Fibroblast of villous mesenchyme (primary cell): ENCODE measurements at places on chromosomes 4 and X. TPM values are rescaled to one million over a fixed set of nuclear protein-coding genes. Genes with fewer than 3 reads are reported as not detected.
A peak's percentile ranks its signal among the peaks of the same experiment; 100 is the strongest.

- DNase-seq = no peak
Observed at GRCh38 chr4:146256328-146256727, 42.0 kb downstream of the REELD1 start.

GRCh38 chrX:154967603-154968002 lies 54.9 kb downstream of the F8 start:
- DNase-seq = no peak

Gene ATP1B4
- total RNA-seq = not detected in 2 replicates

GRCh38 chr4:184583738-184584502 lies 65.3 kb downstream of the CASP3 start:
- peak; percentile 32 for DNase-seq

Gene ADH7
- not detected in 2 replicates for total RNA-seq

GRCh38 chr4:74410272-74410671 lies 34.7 kb upstream of the AREG start:
- DNase-seq = no peak

GRCh38 chr4:151852202-151852601 lies 91.4 kb upstream of the GATB start:
- DNase-seq = no peak
